ENCODE measurements at places on chromosomes 6 and 20. TPM values are rescaled to one million over a fixed set of nuclear protein-coding genes. Genes with fewer than 3 reads are reported as not detected.

The ENPP5 gene
- total RNA-seq, result 0.95 TPM

The CST2 gene
- total RNA-seq, result not detected

GRCh38 chr20:46704714-46705377 lies 4.6 kb upstream of the SLC2A10 start:
- DNase-seq, result no peak
- no peaks in the 10 kb centered on the region for H3K27me3 ChIP-seq

The TUBE1 gene
- total RNA-seq, result 26.8 TPM

GRCh38 chr20:23360531-23360930 lies 1.5 kb upstream of the GZF1 start:
- no peak for DNase-seq
- no peak overlapping the region for H3K4me3 ChIP-seq
- peak overlapping the region; percentile 94 for H3K27ac ChIP-seq
- H3K4me1 ChIP-seq, result peaks cover 13% of the 10 kb centered on the region

DNA sequence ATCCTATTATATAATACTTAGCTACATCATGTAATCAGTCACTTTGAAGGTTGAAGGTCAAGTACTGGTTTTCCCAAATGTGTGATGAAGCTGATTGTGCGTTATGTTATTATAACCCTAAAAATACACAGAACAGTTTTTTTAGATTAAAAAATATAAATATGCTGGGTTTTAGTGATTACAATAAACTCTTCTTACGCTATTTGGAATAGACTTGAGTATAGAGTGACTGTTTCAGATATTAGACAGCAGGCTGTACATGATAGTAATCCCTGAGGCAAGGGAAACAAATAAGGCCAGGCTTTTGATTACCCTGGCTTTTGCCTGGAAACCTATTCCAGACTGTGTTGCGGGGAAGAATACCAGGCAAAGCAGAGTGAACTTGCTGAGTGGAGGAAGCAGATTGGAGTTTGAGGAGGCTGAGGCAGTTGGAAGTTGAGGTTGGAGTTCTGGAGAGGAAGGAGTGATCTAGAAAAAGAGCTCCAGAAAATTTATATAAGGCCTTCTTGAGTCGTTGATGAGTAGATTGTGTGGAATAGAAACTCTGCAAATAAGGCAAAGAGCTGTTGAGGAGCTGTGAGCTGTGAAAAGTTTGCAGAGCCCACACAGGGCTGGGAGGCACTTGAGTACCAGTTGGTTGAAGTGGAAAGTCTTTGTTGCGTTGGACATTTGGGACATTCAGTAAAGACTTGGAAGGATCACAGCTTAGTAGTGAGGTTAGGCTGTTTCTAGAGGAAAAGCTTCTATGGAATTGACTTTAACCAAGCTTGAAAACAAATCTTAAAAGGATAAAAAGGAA lies 26.4 kb downstream of the MAP3K4 start:
- no peak overlapping the region for H3K4me3 ChIP-seq
- DNase-seq, result no peak
- no peaks in the 10 kb centered on the region for H3K4me1 ChIP-seq
- no peaks in the 10 kb centered on the region for H3K27me3 ChIP-seq

- no peak overlapping the region for H3K4me3 ChIP-seq
- no peaks in the 10 kb centered on the region for H3K27me3 ChIP-seq
- H3K27ac ChIP-seq, result no peak overlapping the region
- no peaks in the 10 kb centered on the region for H3K36me3 ChIP-seq
Measured at GRCh38 chr6:45487645-45488044, 109.9 kb upstream of the SUPT3H start.

DNA sequence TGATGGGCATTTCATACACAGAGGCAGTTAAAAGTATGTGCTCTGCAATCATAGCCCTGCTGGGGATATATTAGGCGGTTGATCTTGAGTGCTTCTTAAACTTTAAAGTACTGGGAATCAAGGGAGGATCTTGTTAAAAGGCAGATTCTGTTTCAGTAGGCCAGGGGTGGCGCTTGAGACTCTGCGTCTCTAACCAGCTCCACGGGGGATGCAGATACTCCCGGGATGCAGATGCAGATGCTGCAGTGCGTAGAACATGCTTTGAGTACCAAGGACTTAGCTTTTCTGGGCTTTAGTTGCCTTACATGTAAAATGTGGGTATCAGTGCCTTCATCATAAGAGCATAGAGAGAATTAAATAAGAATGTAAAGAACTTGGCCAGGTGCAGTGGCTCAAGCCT lies 44.4 kb upstream of the ENPP5 start:
- H3K4me1 ChIP-seq, result no peaks in the 10 kb centered on the region
- no peak overlapping the region for H3K27ac ChIP-seq
- H3K36me3 ChIP-seq, result no peaks in the 10 kb centered on the region
- no peak for DNase-seq
- H3K4me3 ChIP-seq, result no peak overlapping the region

DNA sequence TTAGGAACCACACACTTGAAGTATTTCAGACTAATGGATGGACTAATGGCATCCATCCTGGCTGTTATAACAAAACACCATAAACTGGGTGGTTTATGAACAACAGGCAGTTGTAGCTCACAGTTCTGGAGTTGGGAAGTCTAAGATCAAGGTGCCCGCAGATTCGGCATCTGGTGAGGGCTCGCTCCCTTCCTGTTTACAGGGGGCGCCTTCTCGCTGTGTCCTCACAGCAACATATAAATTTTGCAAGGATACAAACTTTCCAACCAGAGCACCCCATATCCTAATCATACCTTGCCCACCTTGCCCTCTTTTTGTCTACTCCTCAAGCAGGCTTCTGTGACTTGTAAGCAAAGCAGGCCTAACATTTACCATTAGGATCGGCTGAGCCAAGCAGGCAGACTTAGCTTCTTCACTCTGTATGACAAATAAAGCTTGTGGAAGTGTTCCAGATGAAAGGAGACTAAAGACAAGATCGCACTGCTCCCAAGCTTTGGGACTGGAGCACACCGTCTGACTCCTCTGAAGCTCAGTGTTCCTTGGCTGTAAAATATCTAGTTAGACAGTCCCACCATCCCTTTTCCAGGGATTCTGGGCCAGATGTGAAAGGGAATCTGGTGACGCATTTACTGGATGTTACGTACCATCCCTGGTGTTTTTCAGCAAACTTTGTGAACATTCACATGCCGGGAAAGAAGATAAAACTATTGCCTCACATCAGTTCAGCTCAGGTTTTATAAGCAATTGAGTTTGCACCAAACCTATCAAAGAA lies 34.9 kb downstream of the GFOD1 start:
- DNase-seq, result no peak
- no peak overlapping the region for H3K4me3 ChIP-seq
- H3K36me3 ChIP-seq, result no peaks in the 10 kb centered on the region
- H3K4me1 ChIP-seq, result peaks cover 18% of the 10 kb centered on the region

GRCh38 chr20:60238992-60239660 lies 280.9 kb downstream of the CDH26 start:
- no peaks in the 10 kb centered on the region for H3K36me3 ChIP-seq
- no peaks in the 10 kb centered on the region for H3K27me3 ChIP-seq
- H3K4me3 ChIP-seq, result no peak overlapping the region
- H3K4me1 ChIP-seq, result no peaks in the 10 kb centered on the region
- no peak overlapping the region for H3K27ac ChIP-seq
- no peak for DNase-seq

- peaks cover 7% of the 10 kb centered on the region for H3K27me3 ChIP-seq
- H3K27ac ChIP-seq, result peak overlapping the region; percentile 99
- peaks cover 15% of the 10 kb centered on the region for H3K4me1 ChIP-seq
- H3K36me3 ChIP-seq, result no peaks in the 10 kb centered on the region
- no peak for DNase-seq
Measured at GRCh38 chr20:62792940-62793756, 3.1 kb upstream of the MRGBP start.

The E2F1 gene
- total RNA-seq, result 2.4 TPM

DNA sequence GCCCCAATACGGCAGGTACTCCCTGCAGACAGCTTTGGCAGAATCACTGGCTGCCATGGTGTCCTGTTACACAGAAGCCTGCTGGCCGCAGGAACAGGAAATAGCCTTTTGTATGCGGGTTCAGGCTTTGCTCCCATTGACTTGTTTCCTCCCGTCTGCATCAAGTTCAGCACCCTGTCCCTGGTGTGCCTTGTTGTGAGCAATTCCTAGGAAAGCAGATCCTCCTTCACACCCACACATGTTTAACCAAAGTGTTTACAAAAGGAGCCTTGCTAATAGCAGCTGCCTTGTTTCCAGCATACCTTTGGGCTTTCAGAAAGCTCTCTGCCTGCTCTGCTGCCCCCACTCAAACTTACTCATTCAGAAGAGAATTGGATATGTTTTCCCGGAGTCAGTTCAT lies 127.2 kb upstream of the SUPT3H start:
- H3K27me3 ChIP-seq, result no peaks in the 10 kb centered on the region
- no peak for DNase-seq
- no peak overlapping the region for H3K4me3 ChIP-seq
- no peak overlapping the region for H3K27ac ChIP-seq
